ENCODE measurements at places on chromosomes 5 and 9. TPM values are rescaled to one million over a fixed set of nuclear protein-coding genes. Genes with fewer than 3 reads are reported as not detected.
A peak's percentile ranks its signal among the peaks of the same experiment; 100 is the strongest.

Gene RAD1
- total RNA-seq = 37.7 TPM

Gene SURF2
- 23.2 TPM for total RNA-seq

GRCh38 chr5:641331-641765, 29.2 kb downstream of the CEP72 start:
- peaks cover 5% of the 10 kb centered on the region for H3K4me1 ChIP-seq
- H3K36me3 ChIP-seq = peaks cover 28% of the 10 kb centered on the region
- H3K4me3 ChIP-seq = no peak overlapping the region
- DNase-seq = no peak

Gene PHF24
- total RNA-seq = not detected

- peak overlapping the region; percentile 87 for H3K4me3 ChIP-seq
- no peak overlapping the region for H3K27ac ChIP-seq
- peaks cover 14% of the 10 kb centered on the region for H3K27me3 ChIP-seq
- H3K4me1 ChIP-seq = peaks cover 43% of the 10 kb centered on the region
- peak; percentile 72 for DNase-seq
Observed at GRCh38 chr5:54518146-54518817, 723 bp downstream of the SNX18 start.

Gene ZNF366
- total RNA-seq = not detected

DNA sequence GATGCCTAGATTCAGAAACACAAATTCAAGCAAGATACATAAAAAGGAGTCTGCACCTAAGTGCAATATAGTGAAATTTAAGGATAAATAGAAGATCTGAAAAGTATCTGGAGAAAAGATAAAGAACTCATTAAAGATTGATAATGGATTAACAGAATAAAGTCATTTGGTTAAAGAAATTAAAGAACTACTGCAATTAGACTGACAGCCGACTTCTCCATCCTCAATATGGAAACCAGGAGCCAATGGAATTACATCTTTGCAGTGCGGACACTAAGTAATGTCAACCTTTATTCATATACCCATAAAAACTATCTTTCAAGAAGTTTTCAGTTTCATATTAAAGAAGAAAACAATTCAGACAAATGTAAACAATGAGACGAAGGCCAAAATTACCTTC, 81.0 kb downstream of the MRPL36 start:
- H3K36me3 ChIP-seq = no peaks in the 10 kb centered on the region
- H3K27ac ChIP-seq = no peak overlapping the region
- DNase-seq = no peak
- peaks cover 9% of the 10 kb centered on the region for H3K27me3 ChIP-seq
- H3K4me3 ChIP-seq = no peak overlapping the region
- no peaks in the 10 kb centered on the region for H3K4me1 ChIP-seq

GRCh38 chr5:79746642-79747569, 57.3 kb downstream of the CMYA5 start:
- H3K27me3 ChIP-seq = peaks cover 39% of the 10 kb centered on the region
- H3K27ac ChIP-seq = no peak overlapping the region
- DNase-seq = no peak
- no peaks in the 10 kb centered on the region for H3K4me1 ChIP-seq
- H3K4me3 ChIP-seq = no peak overlapping the region

- no peaks in the 10 kb centered on the region for H3K4me1 ChIP-seq
- DNase-seq = no peak
- no peaks in the 10 kb centered on the region for H3K27me3 ChIP-seq
- H3K36me3 ChIP-seq = no peaks in the 10 kb centered on the region
- no peak overlapping the region for H3K27ac ChIP-seq
- H3K4me3 ChIP-seq = no peak overlapping the region
Observed at GRCh38 chr9:13684656-13685055, 405.2 kb upstream of the MPDZ start.

Gene DIPK1B
- not detected for total RNA-seq
